ENCODE measurements at places on chromosomes 1 and 21.

DNA sequence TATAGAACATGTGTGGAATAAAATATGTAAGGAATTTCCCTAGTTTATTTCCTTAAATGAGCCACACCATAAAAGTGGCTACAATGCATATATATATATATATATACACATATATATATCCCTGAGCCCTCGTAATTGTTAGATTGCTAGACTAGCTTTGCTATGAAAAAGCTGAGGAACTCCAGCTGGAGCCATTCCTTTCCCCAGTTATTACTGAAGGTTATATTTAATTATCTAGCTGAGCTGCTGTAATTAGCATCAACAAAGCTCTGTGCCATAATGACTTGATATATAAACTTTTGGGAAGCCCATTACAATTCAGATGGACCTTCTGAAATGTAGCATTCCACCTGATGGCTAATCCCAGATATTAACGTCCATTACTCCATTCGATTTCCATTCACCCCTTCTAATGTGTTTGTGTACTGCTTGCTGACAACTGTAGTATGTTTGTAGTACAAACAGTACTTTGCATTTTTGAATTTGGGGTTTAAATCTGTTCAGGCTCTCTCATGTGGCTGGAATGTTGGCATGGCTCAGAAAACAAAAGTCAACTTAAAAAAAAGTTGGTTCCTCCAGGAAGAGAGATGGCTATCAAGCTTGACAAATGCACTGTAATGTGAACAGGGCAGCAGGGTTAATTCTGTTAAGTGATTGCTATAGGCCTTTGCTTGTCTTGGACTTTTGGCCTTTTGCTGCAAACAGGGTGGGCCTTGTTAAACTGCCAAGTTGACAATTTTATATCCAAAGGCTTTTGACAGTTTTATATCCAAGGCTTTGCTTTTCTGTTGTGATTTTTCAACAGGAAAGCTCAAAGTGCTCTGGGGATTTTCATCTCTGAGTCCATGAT is 170.0 kb downstream of the LTN1 start:
- DNase-seq: no peak

- no peak for DNase-seq
Measured at GRCh38 chr1:162922201-162922600, 61.2 kb upstream of the CCDC190 start.

- DNase-seq: no peak
Measured at GRCh38 chr1:18572022-18572880, 58.4 kb upstream of the PAX7 start.

- peak; percentile 63 for DNase-seq
Measured at GRCh38 chr1:41891199-41891896, 27.4 kb downstream of the HIVEP3 start.

GRCh38 chr1:1243807-1244191 is 2.7 kb downstream of the C1QTNF12 start:
- no peak for DNase-seq

DNA sequence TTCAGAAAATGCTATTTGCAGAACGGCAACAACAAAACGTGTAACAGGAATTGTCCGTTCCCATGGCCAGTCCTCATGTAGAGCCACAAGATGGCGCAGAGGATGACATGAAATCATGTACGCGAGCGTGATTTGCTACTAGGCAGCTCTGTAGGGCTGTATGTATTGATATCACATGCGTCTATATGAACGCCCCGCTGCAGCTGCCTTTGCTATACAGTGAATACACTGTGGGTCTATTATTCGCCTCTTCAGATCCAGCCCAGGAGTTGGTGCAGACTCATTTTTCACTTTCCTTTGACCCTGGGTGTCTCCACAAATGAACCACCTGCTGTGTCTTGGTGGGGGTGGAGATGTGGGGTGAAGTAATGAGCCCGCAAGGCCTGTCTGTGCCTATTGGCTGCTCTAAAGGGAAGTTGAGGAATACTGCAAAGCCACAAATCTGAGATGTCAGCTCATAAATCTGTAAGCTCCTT is 361.5 kb downstream of the KIF26B start:
- no peak for DNase-seq

GRCh38 chr1:169550294-169550693 is 36.0 kb downstream of the F5 start:
- no peak for DNase-seq

DNA sequence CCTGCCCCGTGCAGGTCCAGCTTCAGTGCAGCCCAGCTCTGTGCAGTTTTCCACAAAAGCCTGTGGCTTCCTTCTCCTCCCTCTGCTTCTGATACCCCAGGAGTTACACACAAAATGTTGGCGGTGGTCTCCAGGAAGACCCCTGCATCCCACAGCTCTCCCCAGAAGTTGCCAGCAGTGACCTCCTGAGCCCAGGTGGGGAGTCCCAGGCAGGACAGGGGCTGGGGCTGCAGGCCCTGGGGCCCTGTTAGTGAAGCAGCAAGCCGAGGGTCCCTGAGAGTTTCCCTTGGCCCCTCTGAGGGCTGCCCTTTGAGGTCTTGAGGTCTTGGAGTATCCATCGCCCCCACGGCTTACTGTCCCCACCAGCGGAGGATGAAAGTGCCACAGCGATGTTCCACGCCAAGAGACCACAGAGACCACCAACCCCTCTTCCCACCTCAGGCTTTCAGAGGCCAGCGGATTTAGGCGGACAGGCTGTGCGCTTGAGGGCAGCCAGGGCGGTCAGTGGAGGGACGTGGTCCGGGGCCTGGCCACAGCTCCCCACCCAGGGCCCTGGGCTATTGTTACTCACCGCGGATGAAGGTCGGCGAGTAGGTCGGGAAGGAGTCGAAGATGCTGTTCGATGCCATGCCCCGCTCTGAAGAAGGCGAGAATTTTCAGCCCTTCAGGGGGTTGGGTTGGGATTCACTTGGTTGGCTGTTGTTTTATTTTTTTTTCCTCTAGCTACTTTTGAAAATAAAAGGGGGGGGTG is 34.0 kb upstream of the RUNX3 start:
- DNase-seq: no peak

DNA sequence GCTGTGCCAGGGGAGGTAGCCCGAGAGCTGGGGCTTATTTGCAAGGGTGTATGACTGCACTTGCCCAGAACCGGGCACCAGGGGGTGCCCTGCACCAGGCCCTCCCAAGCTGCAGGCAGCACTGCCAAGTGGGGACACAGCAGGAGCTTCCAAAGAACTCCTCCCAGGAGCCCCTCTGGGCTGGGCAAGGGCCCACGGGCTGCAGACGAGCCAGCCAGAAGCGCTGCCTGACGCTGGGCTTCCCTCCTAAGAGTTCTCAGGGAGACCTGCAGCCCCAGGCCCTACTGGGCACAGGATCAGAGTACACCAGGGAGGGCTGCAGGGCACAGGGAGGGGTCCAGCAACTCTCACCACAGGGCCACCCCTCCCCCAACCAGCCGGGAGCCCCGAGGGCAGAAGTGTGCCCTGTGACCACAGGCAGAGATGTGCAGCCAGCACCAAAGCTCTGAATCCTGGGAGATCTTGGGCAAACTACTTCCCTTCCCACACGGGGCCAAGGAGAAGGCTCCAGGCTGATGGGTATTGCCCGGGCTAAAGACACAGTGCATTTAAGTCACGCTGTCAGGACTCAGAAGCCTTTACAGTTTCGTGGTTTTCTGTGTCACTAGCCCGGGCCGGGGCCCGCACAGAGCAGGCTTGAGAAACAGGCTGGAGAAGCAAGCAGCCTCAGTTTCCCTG is 63.4 kb downstream of the KCNAB2 start:
- peak; percentile 59 for DNase-seq

DNA sequence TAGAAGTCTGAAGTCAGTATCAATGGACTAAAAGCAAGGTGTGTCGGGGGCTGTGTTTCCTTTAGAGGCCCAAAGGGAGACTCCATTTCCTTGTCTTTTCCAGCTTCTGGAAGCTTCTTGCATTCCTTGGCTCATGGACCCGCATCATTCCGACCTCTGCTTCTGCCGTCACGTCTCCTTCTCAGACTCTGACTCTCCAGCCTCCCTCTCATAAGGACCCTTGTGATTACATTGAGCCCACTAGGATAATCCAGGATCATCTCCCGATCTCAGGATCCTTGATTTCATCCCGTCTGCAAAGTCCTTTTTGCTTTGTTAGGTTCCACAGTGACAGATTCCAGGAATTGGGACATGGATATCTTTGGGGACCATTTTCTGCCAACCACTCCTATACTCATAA is 265.8 kb upstream of the CSF3R start:
- DNase-seq: no peak
